Esophagus squamous epithelium (tissue), 5 donors: ENCODE measurements at places on chromosomes 16 and 17.

DNA sequence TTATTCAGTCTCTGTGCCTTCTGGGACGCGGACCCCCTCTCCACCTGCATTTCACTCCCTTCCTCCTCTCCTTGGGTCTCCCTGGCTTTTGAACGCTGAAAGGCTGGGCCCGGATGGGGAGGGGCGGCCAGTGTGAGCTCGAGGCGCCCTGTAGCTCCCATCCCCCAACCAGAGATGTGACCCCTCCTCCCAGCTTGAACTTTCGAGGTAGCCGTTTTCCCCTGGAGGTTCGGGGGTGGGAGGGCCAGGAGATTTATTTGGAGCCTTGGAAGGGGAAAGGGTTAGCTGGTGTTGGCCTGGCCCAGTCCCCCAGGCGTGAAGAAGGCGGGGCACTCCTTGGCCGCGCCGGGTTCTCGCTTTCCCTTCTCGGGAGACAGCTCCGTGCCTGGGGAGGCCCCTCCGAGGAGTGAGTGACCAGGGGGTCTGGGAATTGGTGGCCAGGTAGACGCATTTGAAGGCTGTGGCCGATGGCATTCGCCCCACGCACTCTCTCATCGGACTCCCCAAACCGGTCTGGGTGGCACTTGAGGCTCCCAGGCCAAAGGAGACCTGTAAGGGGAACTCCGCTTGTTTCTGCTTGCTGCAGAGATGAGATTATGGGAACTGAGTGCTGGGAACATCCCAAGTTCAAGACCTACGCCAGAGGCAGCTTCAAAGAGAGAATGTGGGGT is 942 bp downstream of the LDAF1 start:
- DNase-seq: no peak

DNA sequence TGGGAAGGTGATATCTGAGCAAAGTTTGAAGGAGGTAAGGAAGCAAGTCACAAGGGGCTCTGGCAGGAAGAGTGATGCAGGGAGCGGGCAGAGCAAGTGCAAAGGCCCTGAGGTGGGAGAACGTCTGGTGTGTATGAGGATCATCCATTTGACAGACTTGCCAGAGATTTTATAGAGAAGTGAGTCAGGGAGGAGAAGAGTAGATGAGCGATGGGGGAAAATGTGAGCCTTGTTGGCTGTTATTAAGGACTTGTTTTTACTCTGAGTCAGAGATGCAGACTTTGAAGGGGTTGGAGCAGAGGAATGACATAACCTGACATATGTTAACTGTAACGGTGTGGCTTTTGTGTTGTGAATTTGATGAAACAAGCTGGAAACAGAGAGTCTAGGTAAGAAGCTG is 3.5 kb upstream of the CLEC10A start:
- DNase-seq: no peak

- no peak for DNase-seq
Observed at GRCh38 chr17:9179602-9180001, 158.3 kb downstream of the NTN1 start.

- no peak for DNase-seq
Observed at GRCh38 chr16:17435318-17435717, 35.4 kb downstream of the XYLT1 start.

- no peak for DNase-seq
Observed at GRCh38 chr17:59451706-59452105, 113.7 kb upstream of the DHX40 start.

GRCh38 chr16:5643855-5644531 is 546.4 kb upstream of the EEF2KMT start:
- no peak for DNase-seq
